DMS53 (cell line): ENCODE measurements at places on chromosomes 4 and X.

- DNase-seq: no peak
Observed at GRCh38 chr4:152892974-152893373, 43.1 kb upstream of the FHDC1 start.

DNA sequence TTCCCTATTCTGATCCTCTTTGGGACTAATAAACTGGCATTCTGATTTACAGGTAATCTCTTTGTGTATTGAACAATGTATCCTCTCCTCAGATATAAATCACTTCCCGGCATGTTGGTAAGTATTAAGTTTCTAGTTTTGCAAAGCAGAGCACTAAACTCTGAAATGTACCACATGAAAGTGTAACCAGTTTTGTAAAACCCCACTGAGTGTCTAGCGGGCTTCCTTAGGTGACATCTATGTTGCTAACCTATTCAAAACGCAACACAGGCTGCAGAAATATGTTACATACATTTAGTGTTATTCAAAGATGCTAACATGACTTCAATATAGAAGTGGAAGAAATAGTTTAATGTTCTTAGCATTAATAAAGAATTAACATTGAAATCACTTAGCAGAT is 25.2 kb downstream of the DNAJB14 start:
- DNase-seq: no peak

- no peak for DNase-seq
Observed at GRCh38 chrX:110284159-110284558, 33.7 kb downstream of the AMMECR1 start.

- DNase-seq: no peak
Observed at GRCh38 chr4:41028392-41029076, 185.8 kb downstream of the APBB2 start.

- DNase-seq: no peak
Observed at GRCh38 chr4:185464183-185464582, 7.3 kb downstream of the CCDC110 start.
